ENCODE measurements at places on chromosomes 6 and 20.
A peak's percentile ranks its signal among the peaks of the same experiment; 100 is the strongest.

- no peak for DNase-seq
Observed at GRCh38 chr6:169490830-169491229, 211.0 kb downstream of the WDR27 start.

DNA sequence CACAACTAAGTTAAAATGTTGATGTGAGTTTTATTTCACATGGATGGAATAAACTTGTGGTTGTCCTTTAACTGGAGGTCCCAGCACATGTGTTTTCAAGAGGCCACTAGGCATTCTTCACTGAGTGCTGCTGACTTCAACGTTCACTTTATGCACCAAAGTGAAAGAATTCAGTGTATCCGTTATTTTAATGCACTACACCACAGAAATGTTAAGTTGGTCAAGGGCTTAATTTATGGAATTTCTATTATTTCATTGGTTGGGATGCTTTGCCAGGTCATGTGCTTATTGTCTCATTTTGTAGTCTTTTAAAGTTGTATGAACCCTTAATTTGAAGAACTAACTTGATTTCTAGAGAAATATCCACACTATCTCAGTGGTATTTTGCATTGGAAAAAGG is 106.4 kb downstream of the PPP1R14C start:
- DNase-seq = no peak

- DNase-seq = peak; percentile 66
Observed at GRCh38 chr6:108541843-108542759, 18.6 kb upstream of the FOXO3 start.

DNA sequence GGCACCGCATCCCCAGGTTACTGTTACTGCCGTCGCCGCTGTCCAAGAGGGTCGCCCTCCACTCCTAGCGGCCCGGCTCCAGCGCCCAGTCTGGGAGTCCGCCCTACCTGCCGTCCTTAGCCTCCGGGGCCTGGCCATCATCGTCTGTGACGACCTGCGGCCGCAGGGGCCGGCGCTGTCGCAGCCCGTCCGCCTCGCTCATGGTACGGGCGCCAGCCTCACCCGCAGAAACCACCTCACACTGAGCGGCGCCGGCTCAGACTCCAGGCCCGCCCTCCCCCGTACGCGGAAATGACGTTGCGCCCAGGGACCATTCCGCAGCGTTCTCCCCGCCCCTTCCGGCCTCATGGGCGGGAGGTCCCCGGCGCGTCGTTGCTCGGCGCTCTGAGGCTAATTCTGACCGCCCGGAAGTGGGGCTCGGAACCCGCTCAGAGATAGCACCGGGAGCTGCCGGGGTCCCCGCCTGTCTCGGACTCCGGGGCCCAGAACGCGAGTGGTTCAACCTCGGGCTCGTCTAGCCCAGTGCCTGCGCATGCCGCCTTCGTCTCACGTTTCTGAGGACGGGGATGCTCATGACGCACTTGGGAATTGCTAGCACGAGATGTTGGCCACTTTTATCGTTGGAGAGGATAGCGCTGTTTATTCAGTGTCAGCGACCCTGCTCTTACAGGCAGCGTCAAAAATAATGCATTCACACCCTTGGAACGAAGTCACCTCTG is at the start of gene APMAP:
Gene APMAP, minus strand, starts transcription at position 265 of the 719 bp plus-strand sequence. Its CDS starts 63 bp downstream, at position 202.
- peak; percentile 92 for DNase-seq

- DNase-seq = no peak
Observed at GRCh38 chr6:87393026-87393622, 14.6 kb upstream of the CFAP206 start.

GRCh38 chr6:15266423-15266996 is 20.6 kb downstream of the JARID2 start:
- DNase-seq = no peak

DNA sequence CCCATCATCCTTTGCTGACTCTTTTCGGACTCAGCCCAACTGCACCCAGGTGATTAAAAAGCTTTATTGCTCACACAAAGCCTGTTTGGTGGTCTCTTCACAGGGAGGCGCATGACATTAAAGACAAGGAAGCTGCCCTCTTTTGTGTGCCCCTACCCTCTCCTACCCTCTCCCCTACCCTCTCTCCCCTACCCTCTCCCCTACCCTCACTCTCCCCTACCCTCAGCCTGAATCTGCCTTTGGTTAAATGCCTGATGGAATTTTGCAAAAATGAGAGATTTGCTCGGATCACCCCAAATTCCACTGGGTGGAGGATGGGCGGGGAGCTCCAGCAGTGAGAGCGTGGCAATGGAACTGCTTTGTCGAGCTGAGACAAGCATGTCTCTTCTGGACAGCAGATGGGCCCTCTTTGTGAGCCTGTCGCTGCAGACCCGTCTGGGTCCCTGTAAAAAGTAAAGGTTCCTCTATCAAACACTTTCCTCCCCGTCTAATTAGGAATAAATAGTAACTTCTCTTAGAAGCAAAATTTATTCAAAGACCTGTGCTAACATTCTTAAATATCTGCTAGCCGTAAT is 76.4 kb upstream of the MLN start:
- DNase-seq = no peak

- DNase-seq = no peak
Observed at GRCh38 chr6:35304299-35304698, 6.7 kb downstream of the DEF6 start.

GRCh38 chr6:87917886-87918285 is 129.8 kb upstream of the SPACA1 start:
- DNase-seq = no peak

DNA sequence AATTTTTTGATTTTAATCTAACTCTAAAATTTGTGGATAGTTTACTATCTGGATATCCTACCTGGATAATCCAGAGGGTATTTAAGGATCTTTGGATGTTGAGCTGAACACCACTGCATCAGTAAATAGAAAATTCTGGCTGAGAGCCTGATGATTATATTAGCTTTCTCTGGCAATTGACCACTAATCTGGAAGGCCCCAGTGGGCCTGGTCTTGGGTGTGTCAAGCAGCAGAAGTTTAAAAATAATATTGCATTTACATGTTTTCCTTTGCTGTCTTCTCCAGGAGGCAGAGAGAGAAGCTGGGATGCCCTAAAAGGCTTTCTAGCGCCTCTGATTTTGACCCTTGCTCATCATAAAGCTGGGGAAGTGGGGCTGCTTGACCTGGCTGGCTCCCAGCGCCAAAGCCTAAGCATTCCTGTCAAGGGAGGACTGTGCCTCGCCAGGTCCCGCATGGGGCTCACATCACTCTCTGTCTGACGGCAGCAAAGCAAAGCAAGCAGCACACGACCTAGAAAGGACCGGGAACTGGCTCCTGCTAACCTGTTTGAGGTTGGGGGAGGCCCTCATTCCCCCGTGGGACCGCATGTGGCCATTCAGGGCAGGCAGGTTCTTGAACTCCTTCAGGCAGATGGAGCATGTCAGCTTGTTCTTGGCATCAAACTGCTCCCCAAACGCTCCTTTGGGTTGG is 46.6 kb upstream of the MRPS10 start:
- no peak for DNase-seq
